NCI-H2107 (cell line): ENCODE measurements at places on chromosomes 11 and 22.

DNA sequence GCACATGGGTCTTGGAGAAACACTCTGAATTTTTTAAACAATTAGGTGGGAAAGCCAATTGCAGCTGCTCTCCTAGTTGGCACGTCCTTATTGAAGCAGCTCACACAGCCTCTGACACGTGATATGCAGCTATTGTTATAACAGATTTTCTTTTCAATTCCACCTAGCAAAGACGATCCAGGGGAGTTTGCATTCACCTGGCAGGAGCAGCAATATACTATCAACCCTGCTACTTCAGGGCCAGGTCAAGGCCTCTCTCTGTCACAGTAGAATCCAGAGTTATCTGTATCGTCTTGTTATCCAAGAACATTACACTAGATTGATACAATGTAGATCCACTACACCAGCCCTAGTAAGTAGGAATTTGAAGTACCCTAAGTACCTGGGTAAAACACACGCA is 8.3 kb downstream of the KRTAP5-11 start:
- no peak for DNase-seq

DNA sequence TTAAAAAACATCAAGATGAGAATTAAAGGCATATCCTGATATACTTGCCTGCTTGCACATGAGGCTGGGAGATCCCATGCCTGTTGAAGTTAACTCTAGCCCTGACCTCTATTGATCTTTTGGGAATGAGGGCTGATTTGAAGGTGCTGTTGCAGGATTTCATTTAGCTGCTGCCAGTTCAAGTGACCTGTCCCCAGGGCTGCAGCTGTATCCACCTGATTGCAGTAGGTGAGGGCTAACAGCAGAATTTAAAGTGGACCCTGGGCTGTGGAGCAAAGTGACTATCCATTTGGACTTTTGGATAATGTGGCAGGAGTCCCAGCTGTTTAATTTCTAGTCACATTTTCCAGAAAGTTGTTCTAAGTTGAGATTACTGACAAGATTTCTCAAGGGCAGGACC is 50.8 kb upstream of the HORMAD2 start:
- no peak for DNase-seq

DNA sequence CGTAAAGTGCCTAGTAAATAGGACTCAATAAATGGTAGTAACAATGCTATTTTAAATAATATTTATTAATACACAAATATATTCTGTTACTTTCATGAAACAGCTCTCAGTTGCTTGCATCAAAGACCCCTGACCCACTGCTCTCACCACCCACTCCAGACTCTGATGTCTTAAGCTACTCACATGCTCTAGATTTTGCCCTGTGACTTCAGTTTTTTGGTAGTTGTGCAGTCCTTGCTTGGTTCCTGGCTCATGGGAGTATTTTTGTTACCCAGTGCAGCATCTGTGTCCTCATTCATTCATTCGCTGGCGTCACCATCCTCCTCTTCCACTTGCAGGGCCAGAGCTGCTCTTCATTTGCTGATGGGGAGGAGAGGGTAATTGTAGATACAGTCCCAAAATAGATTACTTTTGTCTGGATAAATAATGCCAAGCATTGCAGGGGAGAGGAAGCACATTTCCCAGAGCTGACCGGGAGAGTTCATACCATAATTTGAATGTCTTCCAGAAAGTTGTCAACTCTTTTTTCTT is 12.7 kb downstream of the MRPL48 start:
- DNase-seq: no peak

DNA sequence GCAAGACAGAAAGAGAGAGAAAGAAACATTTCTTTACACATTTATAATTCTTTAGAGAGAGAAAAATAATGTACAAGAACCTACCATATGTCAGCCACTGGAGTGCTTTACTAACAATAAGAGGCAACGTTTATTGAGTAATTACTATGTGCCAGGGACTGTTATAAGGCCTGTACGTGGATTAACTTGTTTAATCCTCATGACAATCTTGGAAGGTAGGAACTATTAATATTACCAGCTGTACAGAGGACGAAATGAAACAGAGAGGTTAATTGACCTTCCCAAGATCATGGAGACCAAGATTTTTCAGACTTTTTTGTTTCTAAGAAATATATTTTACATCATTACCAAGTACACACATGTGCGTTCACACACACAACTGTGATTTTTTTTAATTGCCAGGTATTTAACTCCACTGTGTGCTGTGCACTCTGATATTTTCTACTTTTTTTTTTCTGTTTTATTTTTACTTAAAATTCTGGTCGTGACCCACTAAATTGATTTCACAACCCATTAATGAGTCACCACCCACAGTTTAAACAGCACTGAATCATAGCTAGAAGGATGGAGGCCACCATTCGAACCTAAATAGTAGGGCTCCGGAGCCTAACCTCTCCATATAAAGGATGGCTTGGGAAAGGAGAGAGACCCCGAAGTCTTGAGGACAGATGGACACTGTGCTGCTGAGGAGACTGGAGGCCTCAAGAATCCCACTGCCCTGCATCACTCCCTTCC is 21.4 kb downstream of the CREB3L1 start:
- no peak for DNase-seq

- DNase-seq: no peak
Observed at GRCh38 chr11:63080682-63081081, 63.3 kb downstream of the SLC22A24 start.

DNA sequence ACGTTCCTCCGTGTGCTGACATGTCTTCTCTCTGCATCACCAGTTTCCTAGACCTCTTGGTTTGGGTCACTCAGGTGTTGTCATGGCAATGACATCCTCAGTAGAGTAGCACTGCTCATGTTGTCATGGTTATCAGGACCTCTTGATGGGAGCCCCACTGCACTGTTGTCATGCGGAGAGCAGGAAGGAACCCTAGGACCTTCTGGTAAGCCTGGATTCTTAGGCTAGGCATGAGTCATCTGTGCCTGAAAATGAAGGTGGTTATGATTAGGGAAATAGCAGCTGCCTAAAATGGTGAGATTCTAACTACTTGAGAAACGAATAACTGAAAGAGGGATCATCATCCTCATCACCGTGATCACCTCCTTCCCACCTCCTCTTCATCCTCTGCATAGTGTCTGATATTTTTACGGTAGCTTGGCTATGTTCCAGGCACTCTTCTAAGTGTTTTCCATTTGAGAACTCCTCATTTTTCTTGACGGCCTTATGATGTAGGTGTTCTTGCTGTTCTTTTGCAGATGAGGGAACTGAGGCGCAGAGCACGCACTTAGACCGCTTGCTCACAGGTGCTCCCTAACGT is 858.4 kb downstream of the NTM start:
- DNase-seq: no peak

DNA sequence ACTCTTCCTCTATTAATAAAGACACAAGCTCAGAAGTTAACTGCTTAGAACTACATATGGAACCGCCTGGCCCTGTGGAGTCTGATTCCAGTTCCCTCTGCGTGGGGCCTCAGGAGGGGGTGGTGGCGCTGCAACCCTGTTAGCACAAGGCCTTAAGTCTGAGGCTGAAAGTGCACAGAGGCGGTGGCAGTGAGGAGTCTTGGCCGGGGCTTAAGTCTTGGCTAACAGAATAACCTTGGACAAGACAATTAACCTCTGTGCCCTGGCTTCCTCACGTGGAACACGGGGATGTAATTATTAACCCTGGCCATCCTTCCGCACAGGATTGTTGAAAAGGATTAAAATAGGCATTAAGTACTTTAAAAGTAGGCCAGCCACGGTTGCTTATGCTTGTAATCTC is 191.5 kb downstream of the CEP164 start:
- no peak for DNase-seq

GRCh38 chr22:50269970-50270665 is at the start of gene MAPK11:
Gene MAPK11, minus strand, starts transcription at chr22:50270380. Its CDS starts 88 bp downstream, at chr22:50270292.
- DNase-seq: no peak

DNA sequence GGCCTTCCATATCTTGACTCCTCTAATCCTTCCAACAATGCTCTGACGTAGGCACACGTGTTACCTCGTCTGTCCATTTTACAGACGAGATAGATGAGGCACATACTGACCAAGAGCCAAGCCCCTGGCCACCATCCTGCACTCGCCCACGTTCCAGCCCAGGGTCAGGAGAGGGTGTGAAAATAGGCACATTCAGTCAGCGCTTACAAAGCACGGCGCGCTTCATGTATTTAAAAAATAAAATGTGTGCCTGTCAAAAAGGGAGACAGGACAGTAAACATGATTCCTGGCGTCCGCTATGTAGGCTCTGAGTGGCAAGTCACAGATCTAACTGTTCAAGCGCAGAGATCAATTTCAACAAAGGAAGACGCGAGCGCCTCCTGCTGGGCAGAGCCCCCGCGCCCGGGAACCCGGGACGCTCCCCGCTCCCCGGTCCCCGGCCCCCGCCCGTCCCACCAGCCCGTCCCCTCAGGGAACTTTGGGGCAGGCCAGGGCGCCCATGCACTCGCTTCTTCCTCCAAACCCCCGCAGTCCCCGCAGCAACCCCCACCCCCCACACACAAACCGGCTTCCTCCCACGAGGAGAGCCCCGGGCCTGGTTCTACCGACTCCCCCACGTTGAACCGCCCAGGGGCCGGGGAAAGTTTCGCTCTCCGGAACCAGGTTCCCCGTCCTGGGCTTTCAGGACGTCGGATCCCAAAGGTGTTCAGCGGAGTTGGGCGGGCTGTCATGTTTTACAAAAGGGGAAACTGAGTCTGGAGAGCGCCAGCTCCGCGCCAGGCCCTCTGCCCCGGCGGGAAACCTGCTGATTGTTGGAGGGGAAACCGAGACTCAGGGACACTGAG is 10.4 kb upstream of the C1QTNF6 start:
- DNase-seq: no peak

GRCh38 chr11:82546661-82547557 is 186.8 kb downstream of the FAM181B start:
- DNase-seq: no peak

DNA sequence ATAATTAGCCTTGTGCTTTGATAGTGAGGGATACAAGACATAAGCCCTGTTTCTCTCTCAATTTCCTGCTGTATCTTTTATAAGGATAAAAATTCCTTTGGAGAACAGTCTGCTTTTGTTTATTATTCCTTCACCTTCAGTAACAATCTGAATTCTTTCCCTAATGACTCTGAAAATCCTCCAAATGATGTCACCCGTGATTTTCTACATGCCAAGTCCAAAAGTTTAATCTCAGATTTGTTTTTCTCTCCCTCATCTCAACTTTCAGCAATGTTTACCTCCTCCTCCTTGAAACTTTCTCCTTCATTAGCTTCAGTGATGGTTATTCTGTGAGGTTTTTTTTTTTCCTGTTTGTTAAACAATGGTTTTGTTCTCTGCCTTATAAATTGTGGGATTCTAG is 2.2 kb downstream of the OR51E2 start:
- no peak for DNase-seq

GRCh38 chr22:44683881-44684280 is 18.1 kb upstream of the PRR5 start:
- no peak for DNase-seq
